ENCODE measurements at places on chromosomes 6 and 20. TPM values are rescaled to one million over a fixed set of nuclear protein-coding genes. Genes with fewer than 3 reads are reported as not detected.

ALDH5A1 gene
- 13.9 TPM for total RNA-seq

TMC2 gene
- total RNA-seq, result not detected

MCCD1 gene
- not detected for total RNA-seq

EYS gene
- not detected for total RNA-seq

MBOAT1 gene
- 24.6 TPM for total RNA-seq

MMP24 gene
- total RNA-seq, result 0.19 TPM

GSTA3 gene
- not detected for total RNA-seq

FNDC11 gene
- total RNA-seq, result 0.38 TPM

MICB gene
- 21.4 TPM for total RNA-seq

ARFGEF3 gene
- total RNA-seq, result 0.03 TPM

- DNase-seq, result no peak
Measured at GRCh38 chr6:11965499-11965898, 46.6 kb upstream of the HIVEP1 start.

DNA sequence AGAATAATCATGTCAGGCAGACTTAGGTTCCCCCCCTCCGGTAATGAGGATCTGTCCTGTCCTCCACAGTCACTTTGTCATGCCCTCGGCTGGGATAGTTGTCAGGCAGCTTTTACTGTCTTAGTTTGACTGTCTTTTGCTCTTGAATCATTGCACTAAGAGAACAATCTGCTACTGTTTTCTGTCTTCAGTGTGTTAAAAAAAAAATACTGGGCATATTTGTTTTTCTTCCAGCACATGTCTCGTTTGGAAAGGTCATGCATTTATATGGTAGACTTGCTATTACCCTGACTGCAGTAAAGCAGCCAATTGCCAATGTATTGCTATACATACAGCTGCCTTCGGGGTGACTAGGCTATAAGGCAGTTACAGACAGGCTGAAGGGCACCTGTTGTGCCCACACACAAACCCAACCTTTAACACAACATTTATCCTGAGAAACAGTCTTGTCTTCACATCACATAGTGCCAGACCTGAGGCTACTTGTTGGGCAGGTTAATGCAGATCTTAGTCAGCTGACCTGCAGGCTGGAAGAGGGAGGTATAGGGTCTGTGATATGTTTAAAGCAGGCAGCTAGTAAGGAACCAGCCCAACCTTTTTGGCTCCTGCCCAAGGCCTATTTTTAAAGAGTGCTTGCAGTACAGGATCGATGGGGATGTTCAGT is 26.7 kb downstream of the ARFGEF3 start:
- no peak for DNase-seq

- DNase-seq, result peak; percentile 43
Measured at GRCh38 chr6:42532038-42532669, 31.7 kb upstream of the UBR2 start.

DNA sequence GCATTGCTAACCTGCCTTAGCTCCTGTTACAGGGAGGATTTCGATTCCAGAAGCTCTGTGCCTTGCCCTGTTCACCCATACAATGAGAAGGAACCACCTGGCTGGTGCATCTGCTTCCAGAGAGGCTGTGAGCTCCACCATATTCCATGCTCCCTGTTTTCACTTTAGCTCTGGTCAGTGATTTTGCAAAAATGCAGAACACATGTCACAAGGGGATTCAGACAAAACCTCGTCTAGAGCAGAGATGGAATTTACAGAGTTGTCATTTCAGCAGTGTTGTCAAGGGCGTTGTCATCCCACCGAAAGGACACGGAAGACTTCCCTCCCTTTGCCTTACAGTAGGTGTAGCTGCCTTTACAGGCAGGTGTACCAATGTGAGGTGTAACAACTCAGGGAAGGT is 223.0 kb upstream of the ARID1B start:
- DNase-seq, result no peak

- no peak for DNase-seq
Measured at GRCh38 chr6:167870321-167870720, 43.6 kb downstream of the AFDN start.

DNA sequence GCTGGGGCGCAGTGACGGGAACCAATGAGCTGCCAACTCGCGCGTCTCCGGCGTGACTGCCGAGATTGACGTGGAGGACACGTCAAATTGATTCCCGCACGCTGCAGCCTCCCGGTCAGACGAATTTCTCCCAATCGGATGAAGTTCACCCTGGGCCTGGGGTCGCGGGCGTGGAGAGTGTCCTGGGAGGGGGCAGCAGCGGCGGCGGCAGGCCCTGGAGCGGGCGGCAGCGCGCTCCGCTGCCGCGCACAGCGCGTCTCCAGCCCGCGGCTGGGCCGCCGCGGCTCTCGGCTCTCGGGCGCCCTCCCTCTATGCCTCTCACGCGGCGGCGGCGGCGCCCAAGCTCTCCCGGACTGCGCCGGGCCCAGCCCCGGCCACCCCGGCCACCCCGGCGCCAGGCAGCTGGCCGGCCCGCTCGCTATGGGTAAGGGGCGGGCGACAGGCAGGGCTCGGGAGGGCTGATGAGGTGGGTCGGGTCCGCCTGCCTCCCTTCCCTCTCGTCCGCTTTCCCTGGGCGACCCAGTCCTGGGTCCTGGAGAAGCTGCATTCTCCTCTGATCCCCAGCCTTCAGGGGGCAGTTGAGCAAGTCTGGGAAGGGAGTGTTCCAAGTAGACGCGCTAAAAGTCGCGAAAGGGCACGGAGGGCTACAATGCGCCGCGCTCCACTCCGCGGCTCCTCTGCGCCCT is at the start of gene PAX1:
PAX1 (plus strand) TSS at position 90 of the 686 bp plus-strand sequence; CDS start at position 139, 49 bp downstream.
- DNase-seq, result no peak

- no peak for DNase-seq
Measured at GRCh38 chr6:2492686-2493523, 247.5 kb upstream of the GMDS start.

- no peak for DNase-seq
Measured at GRCh38 chr20:46423882-46424482, 17.6 kb upstream of the ELMO2 start.

DNA sequence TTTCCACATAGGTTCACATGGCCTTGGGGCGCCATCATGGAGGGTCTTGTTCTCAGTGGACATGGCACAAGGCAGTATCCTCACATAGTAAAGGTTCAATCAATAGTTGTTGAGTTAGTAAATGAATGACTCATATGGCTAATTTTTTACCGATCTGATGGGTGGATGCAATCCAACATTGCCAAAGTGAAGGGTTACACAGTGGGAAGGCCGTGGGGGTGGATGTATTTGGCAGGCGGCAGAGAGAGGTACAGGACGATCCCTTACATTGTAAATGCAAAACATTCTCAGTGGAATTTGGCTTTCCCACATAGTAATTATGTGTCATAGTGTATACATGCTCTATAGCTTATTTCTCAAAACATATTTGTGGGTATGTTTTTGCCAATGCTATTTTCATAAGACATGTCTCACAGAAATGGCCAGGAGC is 21.0 kb upstream of the PDE7B start:
- no peak for DNase-seq

GRCh38 chr6:80610846-80611245 is 504.4 kb downstream of the BCKDHB start:
- DNase-seq, result no peak

DNA sequence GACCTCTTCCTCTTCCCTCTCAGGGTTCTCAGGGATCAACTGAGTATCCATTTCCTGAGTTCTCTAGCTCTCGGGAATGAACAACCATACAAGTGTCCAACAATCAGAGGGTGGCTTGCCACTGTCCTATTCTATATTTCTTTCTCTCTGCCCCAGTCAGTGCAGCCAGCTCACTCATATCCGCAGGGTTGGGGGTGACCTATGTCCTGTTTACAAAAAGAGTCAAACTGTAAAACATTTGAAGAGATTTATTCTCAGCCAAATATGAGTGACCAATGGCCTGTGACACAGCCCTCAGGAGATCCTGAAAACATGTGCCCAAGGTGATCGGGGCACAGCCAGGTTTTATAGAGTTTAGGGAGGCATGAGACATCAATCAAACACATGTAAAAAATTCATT is 10.8 kb upstream of the BTN3A2 start:
- DNase-seq, result no peak

DNA sequence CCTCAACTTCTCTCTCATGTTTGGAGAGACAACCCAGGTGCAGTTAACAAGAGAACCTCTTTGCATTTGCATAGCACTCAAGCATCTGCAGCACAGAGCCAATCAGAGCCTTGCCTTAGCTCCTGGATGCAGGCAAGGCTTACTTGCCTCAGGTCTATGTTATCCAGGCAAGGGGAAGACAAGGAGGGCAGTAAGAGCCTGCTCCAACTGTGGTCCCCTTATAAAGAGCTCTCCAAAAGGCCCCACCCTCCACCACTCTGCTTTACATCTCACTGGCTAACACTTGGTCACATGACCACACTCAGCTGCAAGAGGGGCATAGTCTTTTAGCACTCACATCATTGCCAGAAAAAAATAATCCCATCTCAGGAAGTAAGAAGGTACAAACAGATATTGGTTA is 540.0 kb downstream of the PTPRT start:
- DNase-seq, result no peak

DNA sequence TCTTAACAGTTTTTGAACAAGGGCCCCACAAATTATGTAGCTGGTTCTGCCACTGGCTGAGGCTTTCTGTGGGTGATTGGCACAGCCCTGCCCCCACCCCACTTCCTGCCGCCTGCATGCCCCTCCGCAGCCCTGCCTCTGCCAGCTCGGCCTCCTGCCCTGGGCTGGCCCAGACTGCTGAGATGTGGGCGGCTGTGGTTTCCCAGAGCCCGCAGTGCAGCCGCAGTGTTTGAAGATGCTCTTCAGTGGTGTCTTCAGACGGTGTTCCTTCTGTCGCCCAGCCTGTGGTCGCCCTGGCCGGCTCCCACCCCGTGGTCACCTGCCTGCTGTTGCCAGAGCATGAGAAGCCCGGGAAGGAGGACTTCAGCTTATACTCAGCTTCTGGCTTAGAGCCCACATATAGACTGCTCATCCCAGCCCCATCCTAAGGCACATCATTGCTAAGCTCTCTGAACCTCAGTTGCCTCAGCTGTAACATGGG is 154.3 kb downstream of the VEGFA start:
- DNase-seq, result peak; percentile 40

- DNase-seq, result no peak
Measured at GRCh38 chr6:107624050-107624449, 134.1 kb downstream of the SOBP start.

DNA sequence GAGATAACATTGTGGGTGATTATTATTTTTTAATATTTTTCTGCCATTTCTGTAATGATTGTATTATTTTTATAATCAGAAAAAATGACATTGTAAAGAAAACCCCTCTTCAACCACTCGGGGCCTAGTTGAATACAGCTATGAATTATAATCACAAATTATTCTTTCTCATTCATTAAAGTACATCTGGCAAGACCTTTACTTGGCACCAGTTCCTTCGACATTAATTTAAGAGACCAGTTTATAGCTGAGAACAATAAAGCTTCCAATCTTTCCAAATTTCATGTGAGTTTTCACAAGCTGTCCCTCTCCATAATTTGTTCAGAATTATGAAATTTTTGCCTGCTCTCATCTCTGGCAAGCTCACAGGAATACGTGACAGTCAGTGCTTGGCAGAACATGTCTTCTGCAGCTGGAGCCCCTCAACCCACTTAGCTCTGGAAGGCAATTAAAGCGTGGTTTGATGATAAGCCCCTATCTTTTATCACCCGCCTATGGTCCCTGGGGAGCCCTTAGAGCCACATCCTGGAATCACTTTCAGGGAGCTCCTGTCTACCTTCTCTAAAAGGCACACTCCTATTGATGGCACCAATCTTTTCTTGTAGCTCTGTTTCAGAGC is 237.2 kb upstream of the PRND start:
- DNase-seq, result no peak

- DNase-seq, result no peak
Measured at GRCh38 chr20:63664861-63665594, 6.9 kb downstream of the RTEL1 start.

DNA sequence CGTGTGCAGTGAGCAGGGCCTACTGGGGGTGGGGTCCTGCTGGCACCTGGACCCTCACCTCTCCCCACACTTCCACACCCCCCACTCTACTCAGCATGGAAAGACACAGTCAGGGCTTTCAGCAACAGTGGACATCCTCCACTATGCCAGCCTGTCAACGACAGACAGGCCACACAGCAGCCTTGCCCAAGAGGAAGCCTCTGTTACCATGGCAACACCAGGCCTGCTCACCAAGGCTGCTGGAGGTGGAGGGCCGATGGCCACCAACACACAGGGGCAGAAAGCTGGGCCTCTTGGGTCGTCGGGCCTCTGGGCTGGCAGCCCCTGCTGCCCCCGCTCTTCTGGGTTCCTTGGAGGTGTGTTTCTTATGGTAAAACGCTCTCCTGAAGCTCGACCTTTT is 13.6 kb downstream of the BNIP5 start:
- DNase-seq, result no peak

DNA sequence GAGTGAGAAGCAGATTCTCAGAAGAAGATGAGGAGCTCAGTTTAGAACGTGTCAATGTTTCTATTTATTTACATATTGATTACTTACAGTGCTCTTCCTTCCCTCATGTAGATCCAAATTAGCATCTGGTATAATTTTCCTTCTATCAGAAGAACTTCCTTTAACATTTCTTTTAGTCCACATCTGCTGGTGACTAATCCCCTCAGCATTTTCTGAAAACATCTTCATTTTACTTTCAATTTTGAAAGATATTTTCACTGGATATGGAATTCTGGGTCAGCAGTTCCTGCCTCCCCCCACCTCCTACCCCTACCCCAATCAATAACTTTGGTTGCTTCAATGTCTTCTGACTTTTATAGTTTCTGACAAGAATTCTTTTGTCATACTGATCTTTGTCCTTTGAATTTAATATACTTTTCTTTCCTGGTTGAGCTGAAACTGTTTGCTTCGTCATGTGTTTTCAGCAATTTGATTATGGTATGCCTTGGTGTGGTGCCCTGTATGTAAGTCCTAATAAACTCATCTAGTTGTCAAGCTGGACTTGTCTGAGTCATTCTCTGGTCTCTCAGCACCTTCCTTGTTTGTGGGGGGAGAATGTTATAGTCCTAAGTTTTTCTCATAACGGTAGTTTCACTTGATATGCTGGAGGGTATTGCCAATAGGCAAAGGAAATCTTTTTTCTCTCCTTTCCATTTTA is 57.0 kb downstream of the SMPDL3A start:
- no peak for DNase-seq

DNA sequence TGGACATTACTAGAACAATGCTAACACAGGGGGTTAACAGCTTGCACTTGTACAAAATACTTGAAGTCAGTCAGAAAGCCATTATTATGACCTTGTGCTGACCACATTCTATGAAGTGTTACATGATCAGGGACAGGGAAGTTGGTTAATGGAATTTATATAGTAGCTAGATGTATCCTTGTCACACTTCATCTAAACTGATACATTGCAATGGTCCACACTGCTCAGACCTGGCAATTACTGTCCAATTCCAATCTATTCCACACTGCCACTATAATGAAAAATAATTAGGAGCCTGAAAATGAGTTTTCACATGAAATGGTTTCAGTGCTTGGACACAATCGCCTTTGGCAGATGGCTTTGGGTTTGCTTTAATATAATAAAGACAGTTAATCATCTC is 850.8 kb downstream of the EPHA7 start:
- DNase-seq, result no peak

DNA sequence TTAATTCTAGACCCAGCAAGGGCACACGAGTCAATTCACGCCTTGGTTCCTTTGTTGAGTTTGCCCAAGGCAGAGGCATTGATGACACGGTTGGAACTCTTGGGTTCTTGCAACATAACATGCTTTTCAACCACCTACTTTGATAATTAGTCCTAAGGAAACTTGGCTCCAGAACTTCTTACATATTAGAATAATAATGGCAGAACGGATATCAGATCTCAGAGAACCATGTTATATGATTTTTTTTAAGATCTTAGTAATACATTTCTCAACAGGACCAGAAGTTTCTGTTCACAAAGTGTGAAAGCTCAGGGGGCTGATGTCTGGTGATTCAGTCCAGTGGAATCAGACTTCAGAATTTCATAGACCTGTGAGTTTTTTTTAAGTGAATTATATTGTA is 19.2 kb downstream of the SPTLC3 start:
- DNase-seq, result no peak

GRCh38 chr20:44594730-44595129 is 12.4 kb downstream of the PKIG start:
- DNase-seq, result no peak
